ENCODE measurements at places on chromosomes 6 and 20.

DNA sequence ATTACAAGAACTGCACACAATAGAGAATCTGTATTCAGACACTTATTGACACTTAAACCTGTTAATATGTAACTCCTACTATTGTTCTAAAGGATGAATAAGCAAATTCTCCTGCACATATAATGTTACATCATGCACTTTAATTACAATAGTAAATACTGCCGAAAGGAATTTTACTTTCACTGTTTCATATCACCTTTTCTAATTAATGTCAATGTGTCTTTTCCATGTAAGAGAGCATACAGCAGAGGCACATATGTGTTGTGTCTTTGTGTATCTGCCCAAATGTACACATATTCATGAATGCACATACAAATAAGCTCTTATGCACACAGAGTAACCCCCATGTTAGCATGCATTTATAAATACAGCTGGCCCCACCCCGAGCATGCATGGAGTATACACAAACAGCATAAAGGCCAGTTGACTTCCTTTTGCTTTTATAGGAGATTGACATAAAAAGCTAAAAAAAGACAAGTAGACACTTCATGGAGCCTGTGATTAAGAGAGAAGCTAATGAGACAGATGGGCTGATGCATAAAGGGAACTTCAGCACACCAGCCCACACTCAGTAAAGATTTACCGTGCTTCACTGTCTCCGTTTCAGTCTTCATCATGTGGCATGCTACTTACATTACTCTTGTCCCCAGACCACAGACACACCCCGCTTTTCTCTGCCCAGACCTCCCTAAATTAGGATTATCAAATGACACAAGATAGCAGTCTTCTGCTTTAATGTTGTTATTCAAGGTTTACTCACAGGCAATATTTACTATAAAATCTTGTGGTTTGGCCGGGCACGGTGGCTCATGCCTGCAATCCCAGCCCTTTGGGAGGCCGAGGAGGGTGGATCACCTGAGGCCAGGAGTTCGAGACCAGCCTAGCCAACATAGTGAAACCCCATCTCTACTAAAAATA is 184.6 kb downstream of the ATXN1 start:
- no peak for DNase-seq

DNA sequence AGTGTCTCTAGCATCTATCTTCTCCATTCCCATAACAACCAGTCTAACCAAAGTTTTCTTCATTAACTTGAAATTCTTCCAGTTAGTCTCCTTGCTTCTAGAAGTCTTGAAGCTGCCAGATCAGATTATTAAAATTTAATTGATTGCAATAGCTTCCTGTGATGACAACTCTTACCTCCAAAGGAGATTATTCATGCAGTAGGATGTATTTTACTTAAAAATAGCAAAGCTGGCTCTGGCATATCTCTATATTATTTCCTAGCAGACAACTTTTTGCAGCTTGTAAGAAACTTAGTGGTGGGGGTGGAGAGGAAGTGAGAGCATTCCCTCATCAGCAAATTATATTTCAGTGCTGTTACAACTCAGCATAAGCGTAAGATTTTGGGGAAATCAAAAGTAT is 290.4 kb downstream of the GRIK2 start:
- DNase-seq = no peak

- no peak for DNase-seq
These were observed 40.0 kb upstream of the TFAP2B start for GRCh38 chr6:50778696-50779095.

GRCh38 chr6:15441981-15442380 is 196.1 kb downstream of the JARID2 start:
- no peak for DNase-seq

DNA sequence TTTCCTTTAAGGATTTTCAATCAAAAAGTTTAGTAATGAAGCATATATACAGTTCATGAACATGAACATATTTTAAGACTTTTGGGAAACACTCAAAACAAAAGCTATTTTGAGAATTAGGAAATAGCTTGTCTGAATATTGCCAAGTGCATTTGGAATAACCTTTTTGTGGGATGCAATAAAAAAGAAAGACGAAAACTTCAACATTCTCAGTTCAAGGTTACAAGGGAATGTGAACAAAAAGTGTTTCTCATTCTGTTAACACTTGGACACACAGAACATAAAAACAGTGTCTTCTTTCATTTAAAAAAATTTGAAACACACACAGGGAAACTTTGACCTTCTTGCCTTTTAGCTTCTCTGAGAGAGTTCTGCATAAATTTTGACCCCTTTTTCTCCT is 72.7 kb upstream of the TCF21 start:
- no peak for DNase-seq

- no peak for DNase-seq
These were observed 312.1 kb downstream of the CDH26 start for GRCh38 chr20:60270341-60270740.

DNA sequence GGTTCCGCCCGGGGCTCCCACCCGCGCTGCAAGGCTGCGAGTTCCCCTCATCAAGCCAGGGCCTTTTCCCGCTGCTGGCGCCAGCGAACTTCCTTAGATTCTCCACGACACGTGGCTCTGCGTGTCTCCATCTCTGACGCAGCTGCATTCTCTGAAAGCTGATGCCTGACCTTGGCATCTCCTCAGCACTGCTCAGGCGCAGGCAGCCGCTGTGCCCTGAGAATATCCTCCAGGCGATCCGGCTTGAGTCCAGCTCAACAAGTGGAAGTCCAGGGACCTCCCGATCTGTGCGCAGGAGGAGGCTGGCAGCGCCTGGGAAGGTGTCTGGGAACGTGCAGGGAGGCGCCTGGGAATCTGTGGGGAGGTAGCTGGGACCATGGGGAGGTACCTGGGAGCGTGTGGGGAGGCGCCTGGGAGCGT is 171.2 kb upstream of the THBS2 start:
- no peak for DNase-seq

GRCh38 chr6:111767752-111768430 is 105.4 kb downstream of the FYN start:
- no peak for DNase-seq

DNA sequence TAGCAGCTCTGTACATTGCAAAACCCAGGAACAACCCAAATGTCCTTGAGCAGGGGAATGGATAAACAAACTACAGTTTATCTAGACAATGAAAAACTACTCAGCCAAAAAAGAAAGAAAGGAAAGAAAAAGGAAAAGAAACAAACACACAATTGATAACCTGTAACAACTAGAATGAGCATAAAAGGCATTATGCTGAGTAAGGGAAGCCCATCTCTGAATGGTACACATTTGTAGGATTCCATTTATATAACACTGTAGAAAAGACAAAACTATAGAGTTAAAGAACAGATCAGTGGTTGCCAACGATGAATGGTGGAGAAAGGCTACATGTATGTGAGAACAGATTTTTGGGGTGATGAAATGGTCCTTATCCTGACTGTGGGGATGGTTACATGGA is 454.0 kb downstream of the PKHD1 start:
- DNase-seq = no peak

GRCh38 chr6:11298651-11299420 is 66.4 kb upstream of the NEDD9 start:
- no peak for DNase-seq

DNA sequence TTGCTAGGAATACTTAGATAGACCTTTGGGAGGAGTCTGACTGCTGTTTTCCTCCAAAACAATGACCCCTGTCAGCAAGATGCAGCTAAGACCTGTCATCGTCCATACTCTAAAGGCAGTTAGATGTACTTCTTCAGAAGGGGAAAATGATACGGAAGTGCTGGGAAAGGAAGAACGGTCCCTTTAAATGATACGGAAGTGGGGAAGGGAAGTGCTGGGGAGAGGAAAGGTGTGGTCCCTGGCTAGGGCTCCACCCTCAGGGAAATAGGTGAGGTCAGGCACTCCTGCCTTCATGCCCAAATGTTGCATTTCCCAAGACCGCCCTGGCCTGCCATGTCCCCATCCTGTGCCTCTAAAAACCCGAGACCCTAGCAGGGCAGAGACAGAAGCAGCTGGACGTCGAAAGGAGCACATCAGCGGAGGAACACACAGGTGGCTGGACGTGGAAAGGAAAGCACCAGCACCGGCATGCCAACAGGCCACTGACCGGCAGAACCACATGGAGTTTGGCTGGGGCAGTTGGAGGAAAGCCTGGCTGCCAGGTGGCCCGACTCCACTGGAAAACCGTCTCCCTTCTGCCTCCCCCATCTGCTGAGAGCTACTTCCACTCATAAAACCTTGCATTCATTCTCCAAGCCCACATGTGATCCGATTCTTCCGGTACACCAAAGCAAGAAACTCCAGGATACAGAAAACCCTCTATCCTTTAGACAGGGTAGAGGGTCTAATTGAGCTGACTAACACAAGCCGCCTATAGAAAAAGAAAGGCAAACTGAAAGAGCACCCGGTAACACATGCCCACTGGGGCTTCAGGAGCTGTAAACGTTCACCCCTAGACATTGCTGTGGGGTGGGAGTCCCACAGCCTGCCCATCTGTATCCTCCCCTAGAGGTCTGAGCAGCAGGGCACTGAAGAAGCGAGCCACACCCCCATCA is 94.6 kb downstream of the FAXC start:
- no peak for DNase-seq

DNA sequence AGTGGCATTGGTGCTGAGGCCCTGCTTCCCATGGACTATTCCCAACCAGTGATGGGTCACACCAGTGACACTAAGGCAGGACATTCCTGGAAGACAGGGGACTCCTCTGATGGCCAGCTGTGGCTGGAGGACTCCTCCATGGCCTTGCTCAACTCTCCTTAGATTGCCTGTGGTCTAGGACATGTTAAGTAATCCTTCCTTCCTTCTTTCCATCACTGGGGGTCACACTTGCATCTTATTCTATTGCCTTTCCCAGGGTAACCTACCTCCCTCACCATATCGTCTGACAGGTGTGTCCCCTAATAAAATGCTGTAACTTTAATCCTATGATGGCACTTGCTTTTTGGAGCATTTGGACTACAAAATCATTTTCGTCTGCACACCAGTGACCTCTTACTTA is 24.5 kb upstream of the HLA-A start:
- DNase-seq = no peak

DNA sequence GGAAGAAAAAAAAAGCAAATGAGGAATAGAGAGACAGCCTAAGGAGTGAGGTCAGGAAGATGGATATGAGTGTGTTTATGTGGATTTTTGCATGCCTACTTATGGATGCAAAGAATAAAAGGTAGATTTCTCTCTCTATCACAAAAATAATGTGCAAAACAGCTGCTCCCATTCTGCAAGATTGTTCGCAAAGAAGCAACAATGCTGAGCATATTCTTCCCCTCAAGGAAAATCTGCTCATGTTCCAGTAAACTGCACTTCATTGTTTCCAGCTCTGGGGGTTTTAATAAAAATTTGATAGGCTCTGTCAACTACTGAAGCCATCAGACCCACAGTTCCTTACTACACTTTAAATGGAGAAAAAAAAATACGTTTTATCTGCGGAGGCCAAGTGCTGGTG is 177.3 kb downstream of the COL9A1 start:
- DNase-seq = no peak

DNA sequence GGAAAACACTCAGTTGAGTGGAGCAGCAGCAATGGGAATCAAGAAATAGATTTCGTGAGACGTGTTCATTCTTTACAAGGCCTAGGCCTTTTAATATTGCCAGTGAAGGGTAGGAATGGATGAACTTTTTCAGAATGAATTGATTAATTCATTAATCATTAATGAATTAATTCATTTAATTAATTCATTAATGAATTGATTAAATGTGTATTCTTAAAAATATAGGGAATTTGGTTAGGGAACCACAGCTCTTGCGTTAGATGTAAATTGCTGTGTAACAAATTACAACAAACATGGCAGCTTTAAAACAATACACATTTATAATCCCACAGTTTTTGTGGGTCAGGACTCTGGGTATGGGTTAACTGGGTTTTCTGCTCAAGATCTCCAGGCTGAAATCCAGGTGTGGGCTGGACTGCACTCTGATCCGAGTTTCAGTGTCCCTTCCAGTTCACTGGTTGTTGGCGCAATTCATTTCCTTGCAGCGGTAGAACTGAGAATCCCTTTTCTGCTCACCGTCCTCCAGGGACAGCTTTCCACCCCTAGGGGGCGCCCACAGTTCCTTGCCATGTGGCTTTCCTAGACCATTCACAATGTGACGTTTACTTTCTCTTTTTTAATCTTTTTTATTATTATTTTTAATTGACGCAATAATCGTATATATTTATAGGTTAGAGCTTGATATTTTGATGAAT is 32.8 kb upstream of the BCAS1 start:
- no peak for DNase-seq

DNA sequence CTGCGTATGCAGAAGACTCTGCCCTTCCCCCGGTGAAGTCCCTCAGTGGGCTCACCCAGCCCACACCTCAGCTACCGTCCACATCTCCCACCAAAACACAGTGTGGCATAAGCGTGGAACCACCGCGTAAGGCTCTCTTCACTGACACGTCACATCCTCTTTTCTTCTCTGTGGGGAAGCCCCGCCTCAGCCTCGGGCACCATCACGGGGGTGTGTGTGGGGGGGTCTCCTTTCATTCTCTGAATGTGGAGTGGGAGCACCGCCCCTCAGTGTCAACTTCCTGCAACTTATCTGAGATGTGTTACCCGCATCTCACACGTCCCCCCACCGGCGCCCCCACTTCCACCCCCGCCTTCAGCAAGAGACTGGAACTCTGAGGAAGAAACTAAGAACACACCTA is 388.4 kb upstream of the JARID2 start:
- no peak for DNase-seq

GRCh38 chr20:46657137-46657536 is 5.9 kb upstream of the SLC13A3 start:
- no peak for DNase-seq

GRCh38 chr20:25203871-25204320 is 8.4 kb downstream of the ENTPD6 start:
- no peak for DNase-seq

DNA sequence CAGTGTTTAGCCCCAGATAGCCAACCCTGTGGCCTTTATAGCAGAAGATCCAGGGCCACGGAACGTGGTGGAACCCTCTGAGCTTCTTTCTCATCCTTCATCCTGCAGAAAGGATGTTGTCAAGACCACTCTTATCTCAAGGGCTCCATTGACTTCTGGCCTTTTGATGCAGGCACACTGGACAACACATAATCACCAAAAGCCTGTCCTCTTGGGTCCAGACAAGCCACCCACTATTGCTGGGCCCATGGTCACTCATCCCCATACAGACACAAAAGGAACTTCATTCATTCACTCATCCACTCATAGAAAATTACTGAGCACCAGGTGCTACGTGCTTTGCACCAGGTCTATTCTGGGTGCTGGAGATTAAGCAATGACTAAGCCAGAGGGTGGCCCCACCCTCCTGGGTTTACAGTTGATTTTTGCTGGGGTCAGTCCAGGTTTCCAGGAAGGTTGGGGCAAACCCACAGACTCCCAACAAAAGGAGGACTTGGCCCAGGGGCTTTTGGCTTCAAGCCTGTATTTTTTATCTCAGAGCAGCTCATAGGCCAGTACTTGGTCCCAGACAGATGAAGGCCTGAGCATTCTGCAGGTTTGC is 2.4 kb downstream of the CST8 start:
- no peak for DNase-seq
